Activated T-helper 1 cell treated with Interleukin-2 at 50 U/mL for 16 hours (primary cell): ENCODE measurements at places on chromosomes 16 and 17.

DNA sequence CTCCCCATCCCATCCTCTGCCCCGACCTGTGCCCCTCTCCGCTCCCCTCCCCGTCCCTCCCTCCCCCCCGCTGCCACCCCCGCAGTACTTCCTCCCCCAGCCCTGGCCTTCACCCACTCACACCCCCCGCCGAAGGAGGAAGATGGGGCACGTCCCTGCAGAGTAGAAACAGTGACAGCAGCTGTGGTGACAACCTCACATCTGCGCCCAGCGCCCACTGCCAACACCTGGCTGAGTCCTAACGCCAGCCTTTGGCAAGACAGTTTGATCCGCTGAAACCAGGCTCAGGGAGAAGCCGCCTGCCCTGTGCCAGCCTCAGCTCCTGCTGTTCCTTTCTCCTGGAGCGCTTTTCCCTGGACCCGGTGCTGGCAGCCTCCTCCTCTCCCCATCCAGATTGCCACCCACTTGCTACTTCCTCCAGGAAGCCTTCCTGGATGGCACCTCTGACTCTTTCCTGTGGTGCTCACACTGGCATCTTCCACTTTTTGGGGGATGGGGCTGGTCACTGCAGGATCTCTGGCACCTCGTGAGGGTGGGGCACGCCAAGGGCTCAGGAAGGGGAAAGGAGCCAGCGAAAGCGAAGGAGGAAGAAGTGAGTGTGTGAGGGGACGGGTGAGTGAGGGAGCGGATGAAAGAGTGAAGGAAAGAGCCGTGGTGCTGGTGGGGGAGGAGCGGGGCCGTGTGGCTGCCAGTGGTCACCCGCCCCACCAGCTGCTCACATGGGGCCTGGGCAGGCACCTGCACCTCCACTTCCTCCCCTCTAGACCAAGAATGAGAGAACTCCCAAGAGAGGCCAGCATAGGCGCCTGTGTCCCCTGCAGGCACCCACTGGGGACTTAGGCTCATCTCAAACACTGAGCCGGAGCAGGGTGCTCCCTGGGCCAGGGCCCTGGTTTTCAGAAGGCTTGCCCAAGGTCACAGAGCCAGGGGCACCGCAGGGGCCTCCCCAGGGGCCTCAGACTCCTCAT, 27.0 kb downstream of the ZFPM1 start:
- no peak for DNase-seq

DNA sequence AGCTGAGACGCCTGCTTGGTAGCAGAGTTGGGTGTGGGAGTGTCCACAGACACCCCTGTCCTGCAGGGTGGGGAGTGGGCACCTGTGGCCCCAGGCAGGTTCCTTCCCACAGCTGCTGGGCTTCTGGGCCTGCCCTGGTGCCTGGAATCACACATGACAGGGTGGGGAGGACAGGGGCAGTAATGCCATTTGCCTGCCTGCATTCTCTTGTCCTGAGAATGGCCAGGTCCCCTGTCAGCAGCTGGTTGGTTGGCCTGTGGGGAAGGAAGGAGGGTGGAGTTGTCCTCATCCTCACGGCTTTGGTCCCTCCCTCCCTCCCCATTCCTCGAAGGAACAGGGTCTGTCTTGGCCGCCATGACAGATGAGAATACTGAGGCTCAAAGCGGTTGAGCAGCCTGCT, 5.2 kb downstream of the PRSS53 start:
- no peak for DNase-seq

GRCh38 chr17:17725752-17726457, 44.6 kb downstream of the RAI1 start:
- no peak for DNase-seq

DNA sequence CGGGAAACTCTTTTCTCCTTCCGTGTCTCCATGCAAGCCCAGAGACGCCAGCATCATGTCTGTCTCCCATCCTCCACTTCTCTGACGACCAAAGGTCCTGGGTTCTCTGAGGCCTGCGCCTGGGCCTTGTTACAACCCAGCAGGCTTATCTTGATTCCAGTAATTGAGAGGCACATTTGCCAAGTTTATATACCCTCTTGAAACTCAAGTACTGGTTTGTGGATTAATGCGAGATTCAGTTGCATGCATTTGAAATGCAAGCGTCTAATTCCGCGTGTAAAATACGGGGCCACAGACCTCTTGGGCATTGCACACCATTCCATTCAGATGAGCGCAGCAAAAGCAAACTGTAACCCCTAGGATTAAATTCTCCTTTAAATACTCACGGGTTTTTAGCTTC, 28.7 kb upstream of the CRISPLD2 start:
- no peak for DNase-seq

DNA sequence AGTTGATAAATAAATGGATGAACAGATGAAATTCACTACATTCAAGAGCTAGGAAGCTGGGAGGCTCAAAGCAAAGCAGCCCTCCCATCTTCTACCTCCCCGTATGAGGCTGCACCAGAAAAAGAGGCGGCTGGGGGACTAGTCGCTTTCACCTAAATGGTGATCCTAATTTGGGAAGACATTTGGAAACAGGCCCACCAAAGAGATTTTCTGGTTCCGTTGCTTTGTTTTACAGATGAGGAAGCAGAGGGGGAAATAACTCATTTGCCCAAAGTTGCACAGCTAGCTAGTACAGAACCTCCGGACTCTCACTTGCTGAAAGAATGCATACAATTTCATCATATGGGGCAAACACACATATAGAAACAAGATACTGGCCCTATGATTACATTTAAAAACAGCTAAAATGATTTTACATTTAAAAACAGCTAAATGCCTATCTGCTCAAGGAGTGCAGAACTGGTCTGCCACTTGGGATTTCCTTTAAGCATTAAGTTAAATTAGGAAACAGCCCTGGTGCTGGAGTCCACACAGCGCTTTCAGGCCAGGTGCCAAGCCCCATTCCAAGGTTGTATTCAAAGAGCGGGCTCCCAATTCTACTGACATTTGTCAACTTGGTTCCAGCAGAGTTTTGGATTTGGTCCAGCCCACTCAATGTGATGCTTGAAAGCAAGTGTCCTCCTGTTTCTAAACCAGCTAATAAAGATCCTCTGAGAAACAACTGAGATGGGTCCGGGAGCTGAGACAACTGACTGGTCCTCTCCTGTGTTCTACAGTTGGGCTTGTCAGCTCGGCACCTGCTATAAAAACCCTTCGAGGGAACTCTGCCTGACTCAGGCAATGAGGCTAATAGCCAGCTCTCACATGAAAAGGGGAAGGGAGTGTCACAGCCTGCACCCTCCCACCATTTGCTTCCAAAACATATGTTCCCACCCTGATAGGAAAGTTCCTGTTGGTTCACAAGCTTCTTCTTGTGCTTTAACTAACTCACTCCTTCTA, 11.7 kb downstream of the ERN1 start:
- DNase-seq, result no peak

GRCh38 chr17:72530454-72530853, 409.6 kb downstream of the SOX9 start:
- no peak for DNase-seq

- no peak for DNase-seq
Observed at GRCh38 chr16:88391144-88391850, 8.5 kb downstream of the ZNF469 start.

DNA sequence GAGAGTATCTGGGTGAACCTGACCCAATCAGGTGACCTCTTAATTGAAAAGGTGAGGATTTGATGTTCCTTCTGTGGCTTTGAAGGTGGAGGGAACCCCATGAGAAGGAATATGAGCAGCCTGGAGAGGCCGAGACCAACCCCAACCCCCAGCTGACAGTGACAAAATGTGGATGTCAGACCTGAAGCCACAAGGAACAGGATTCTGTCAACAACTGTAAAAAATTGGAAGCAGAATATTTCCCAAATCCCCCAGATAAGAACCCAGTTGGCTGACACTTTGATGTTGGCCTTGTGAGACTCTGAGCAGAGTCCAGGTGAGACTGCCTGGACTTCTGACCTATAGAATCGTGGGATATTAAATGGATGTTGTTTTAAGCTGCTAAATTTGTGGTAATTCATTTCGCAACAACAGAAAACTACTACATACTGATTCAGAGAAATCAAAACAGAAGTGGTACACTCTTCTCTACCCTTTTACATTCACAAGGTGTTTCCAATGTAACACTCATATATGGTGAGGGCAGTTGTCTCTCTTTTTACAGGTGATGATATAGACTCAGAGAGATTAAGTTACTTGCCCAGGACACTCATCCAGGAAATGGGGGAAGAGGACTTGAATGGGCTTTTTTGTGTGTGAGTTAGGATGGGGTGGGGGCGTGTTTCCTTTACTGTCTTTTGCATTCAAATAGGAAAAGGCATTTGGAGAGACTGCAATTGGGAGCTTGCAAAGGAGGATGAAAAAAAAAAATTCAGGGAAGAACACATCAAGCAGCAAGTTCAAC, 29.8 kb upstream of the SALL1 start:
- DNase-seq, result no peak

DNA sequence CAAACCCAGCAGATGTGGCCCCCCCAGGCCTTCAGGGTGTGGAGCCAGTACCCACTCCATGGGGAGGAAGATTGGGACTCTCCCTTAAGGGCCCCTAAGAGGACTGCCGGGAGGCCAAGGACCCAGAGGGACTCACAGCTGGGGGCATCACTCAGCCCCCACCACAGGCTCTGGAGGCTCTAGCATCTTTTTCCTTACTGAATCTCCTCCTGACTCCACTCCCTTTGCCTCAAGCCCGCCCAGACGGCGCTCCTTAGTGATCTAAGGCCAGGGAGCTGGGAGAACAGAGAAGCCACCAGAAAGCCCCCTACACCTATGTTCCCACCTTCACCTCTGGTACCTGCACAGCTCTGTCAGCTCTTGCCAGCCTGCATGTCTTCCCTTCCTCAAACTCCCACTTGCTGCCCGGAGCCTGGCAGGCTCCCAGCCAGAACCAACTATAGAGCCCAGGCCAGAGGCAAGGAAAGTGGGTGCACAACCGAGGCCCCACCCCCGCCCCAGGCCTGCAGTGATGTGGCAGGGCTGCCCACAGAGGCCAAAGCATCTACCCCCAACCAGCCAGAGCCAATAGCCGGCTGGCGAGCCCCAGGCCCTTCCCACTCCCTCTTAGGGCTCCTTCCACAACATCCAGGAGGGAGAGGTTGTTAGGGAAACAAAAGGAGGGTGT, 22.3 kb upstream of the MPO start:
- no peak for DNase-seq

DNA sequence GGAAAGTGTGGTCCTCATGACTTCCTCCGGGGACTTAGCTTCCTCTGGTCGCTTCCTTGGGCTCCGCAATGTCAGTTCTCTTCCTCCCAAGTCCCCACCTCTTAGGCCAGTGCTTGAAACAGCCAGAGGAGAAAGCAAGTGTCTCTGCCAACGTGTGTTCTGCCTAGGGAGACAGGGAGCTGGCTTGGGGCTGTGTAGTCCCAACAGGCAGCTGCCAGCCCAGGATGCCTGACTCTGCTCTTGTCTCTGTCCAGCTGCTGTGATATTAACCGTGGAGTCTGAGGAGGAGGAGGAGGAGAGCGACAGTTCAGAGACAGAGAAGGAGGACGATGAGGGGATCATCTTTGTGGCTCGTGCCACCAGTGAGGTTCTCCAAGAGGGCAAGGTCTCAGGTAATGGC, 13.5 kb upstream of the PLEKHG4 start:
- no peak for DNase-seq

DNA sequence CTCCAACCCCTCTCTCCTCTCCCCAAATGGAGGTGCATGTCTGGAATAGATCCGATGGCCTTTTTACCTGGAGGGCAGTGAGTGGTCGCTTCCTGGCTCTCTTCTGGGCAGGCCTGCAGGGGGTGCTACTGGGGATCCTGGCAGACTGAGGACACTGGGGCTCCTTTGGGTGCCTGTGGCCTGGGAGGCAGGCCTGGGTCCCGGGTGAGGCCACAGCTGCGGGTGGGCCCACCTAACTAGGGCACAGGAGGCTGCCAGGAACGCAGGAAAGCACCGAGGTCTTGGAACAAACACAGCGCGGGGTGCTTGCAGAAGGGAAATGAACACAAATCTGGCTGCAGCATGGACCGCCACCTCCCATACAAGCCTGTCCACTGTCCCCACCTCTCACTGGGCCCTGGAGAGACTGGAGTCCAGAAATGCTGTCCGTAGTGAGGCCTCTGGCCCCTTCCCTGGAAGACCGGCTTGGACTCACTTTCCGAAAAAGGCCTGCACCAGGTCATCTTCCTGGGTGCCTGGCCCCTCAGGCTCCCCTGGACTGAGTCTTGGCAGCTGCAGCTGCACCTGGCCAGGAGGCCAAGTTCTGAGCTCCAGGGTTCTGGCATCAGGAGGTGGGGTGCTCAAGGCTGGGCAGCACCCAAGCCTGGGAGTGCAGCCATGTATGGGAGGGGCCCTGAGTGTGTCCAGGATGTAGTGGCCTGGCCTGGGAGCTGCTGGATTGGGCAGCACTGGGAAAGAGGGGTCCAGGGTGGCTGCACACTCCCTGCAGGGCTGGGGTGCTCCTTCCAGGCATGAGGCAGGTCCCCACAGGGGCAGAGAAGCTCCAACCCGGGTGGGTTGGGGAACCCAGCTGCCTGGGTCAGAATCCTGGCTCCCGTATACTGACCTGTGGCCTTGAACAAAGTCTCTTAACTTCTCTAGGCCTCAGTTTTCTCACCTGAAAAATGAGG, 195.1 kb downstream of the IRF8 start:
- DNase-seq, result no peak
